ENCODE measurements at places on chromosomes 4 and X.

- DNase-seq, result no peak
These were observed 5.6 kb upstream of the SPRY1 start for GRCh38 chr4:123390846-123391456.

DNA sequence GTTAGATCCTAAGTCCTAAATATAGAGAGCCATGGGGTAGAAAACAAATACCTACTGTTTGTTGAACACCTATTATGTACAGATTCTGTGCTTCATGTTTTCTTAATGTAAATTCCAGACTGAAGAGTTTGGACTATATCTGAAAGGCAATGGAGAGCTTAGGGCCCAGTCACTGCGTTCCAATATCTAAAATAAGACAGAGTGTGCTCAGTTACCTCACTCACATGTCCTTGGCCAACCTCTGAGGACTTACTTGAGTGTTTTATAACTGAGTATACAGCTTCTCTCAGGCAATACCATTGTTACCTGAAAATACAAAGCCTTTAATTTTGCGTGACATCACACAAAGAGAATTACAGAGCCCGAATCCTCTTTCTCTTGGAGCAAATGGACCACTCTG, 53.2 kb downstream of the GRIA3 start:
- no peak for DNase-seq

DNA sequence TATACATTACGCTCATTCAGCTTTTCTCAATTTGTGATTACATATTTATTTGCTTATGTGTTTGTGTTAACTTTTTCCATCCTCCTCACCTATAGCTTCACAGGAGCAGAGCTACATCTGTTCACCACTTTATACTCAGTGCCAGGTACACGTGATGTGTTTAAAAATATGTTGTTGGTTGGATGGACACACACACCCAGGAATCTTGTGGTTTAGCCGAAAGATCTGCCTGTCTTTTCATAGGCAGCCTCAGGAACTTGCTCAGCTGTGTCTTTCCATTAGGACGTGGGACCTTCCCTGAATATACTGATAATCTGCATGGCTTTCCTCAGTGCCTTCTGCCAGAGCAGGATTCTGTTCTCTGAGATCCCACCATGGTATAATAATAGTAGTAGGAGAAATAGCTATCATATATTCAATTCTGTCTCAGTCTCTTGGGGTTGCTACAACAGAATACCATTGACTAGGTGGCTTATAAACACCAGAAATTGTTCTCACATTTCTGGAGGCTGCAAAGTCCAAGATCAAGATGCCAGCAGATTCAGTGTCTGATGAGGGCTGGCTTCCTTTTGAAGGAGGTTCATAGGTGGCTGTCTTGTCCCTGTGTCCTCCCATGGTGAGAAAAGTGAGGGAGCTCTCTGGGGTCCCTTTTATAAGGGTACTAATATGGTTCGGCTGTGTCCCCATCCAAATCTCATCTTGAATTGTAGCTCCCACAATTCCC, 50.0 kb upstream of the SOD3 start:
- DNase-seq, result no peak

DNA sequence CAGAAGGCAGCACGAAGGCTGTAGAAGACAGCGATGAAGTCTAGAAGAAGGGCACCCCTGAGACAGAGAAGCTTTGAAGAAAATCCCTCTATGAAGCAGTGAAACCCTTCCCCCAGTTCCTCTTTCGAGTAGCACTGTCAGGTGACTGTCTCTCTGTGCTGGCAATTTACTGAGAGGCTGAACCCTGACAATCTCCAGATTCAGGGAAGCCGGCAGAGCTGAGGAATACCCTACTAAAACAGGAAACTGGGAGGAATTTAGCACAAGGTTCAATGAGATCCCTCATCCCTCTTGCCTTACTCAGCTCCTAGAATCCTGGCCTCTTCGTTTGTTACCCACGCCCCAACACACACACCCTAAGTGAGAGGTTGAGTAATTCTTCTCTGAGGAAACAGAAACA, 239.7 kb upstream of the NOCT start:
- no peak for DNase-seq

DNA sequence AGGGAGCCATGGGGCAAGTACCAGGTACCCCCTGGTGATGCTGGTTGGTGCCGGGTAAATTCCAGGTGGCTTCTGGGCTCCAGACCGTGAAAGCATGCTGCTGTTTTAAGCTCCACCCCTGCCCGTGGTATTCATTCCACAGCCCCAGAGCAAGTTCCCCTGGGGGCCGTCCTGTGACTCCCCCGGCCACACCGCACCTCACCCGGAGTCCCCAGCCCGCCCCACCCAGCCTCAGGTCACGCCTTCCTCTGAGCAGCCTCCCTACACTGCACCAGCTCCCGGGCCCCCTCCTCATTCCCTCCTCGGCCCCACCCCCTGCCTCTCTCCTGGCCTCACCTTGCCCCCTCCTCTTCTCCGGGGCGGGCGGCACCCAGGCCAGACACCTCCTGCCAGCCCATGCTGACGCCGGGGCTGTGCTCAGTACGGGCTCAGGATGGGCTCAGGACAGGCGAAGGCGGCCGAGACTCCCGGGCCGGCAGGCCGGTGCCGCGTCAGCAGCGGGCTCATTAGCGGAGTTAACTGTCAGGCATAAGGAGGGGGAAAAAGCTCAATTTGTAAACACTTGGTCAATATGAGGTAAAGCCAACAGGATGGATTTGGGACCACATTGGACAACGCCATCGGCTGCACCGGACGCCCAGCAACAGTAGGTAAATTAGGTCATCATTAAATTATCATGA, 127.4 kb downstream of the FAM53A start:
- DNase-seq, result no peak

- DNase-seq, result no peak
These were observed 56.6 kb upstream of the RBM47 start for GRCh38 chr4:40686081-40686913.

DNA sequence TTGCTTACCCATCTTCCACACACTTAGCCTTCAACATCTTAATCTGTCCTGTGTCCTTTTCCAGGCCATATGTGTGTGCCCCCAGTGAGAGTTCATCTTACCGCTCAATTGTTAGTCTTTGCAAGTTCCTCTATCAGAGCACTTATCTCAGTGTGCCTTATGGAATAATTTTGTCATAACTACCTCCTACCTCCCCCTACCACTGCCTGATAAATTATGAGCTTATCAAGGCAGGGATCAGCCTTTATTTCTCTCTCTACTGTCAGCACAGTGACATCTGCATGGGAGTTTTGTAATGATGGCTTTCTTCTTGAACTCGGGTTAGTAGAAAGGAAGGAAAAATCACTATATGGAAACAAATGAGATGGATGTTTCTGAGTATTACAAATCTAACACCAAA, 53.2 kb downstream of the MTM1 start:
- DNase-seq, result no peak

DNA sequence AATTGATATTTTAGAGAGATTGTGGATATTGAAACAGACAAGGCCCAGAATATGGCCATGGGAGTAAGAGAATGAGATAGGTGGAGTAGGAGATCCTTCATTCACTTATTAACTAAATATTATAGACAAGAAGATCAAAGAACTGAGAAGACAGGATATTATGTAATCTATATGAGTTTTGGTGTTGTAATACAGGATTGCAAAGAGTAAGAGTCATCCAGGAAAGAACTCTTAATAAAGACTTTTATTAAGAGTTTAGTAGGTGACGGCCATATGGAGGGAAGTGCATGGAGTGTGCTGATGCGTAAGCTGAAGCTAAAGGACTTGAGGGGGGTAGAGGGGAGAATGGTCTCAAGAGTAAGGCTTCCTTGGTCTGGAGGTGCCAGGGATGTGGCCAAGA, 153.7 kb downstream of the VEGFC start:
- DNase-seq, result no peak

DNA sequence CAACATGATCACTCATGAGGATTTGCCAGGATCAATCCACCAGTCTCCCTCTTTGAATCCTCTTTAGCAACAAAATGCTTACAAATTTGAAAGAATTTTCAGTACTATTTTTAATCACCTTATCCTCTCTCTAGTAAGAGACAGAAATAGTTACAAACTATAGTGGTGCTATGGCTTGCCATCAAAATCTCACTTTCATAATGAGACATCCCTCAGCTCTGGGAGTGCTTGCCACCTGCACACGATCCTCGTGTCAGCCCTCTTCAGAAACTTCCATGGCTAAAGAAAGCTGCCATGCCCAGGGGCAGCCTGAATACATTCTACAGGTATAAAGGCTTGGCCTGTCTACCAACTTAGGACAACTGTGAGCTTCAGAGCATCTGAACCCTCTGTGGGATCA, 5.1 kb upstream of the DHX15 start:
- DNase-seq, result no peak

- DNase-seq, result no peak
These were observed 2.8 kb downstream of the GAB1 start for GRCh38 chr4:143339497-143339896.

- no peak for DNase-seq
These were observed 10.9 kb upstream of the MAGEA4 start for GRCh38 chrX:151901826-151902225.

- DNase-seq, result no peak
These were observed 133.5 kb upstream of the NUDT6 start for GRCh38 chr4:123055943-123056342.

DNA sequence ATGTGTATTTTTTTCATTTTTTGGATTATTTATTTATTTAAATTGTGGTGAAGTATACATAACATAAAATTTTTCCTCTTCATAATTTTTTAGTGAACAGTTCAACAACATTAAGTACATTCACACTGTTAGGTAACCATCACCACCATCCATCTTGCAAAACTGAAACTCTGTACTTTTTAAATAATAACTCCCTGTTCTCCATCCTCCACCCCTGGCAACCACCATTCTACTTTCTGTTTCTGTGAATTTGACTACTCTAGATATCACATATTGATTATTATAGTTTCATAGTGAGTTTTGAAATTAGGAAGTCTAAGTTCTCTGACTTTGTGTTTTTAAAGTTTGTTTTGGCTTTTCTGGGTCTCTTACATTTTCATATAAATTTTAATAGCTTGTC, 89.3 kb upstream of the STX18 start:
- DNase-seq, result no peak

- no peak for DNase-seq
These were observed 84.1 kb upstream of the NEIL3 start for GRCh38 chr4:177225605-177226004.
